Stimulated activated CD8-positive, alpha-beta memory T cell treated with anti-CD3 and anti-CD28 coated beads, Interleukin-4, amount 100 ng/mL, for 1 hour (primary cell): ENCODE measurements at places on chromosomes 6 and 20.

DNA sequence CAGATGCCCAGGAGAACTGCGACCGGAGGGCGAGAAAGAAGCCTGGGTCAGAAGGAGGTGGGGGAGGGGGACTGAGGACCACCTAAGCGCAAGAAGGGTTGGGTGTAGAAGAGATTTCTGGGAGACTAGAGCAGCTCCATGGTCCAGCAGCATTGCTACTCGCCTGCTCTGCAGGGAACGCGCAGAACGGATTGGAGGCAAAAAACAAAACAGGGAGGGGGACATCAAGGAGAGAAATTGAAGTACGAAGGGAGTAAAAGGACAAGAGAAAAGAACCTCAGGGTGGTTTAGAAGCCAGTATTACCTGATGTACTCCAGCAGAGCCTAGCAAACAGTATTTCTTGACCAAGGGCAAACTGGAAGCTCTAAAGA is 537 bp upstream of the GABBR1 start:
- no peak for DNase-seq

- no peak for DNase-seq
Measured at GRCh38 chr6:168455847-168456530, 15.0 kb downstream of the SMOC2 start.

DNA sequence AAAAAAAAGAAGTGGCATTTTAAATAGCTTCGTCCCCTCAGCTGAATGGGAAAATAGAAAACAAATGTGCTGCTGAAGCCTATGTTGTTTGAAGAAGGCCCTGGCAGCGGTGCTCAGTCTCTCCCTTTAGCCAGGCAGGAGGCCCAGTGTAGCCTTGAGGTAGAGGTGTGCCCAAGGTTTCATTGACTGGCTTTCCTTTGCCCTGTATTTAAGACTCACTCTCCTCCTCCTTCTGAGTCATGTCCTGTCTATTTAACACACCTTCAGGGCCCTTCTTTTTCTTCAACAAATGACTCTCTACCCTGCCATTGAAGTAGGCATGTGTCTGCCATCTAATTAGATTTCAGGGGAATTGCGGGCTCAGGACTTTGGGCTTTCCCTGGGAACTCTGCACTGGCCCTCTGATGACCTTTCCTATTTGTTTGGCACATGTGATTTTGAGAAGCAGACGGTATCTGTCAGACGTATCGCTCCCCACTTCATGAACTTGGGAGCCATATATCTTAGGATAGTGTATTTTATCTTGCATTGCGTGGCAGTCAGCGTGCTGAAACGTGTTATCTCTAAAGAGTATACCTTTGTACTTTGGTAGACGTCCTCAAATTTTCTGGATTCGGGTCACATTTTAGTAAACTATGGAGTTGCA is 4.3 kb downstream of the TJAP1 start:
- DNase-seq: no peak

DNA sequence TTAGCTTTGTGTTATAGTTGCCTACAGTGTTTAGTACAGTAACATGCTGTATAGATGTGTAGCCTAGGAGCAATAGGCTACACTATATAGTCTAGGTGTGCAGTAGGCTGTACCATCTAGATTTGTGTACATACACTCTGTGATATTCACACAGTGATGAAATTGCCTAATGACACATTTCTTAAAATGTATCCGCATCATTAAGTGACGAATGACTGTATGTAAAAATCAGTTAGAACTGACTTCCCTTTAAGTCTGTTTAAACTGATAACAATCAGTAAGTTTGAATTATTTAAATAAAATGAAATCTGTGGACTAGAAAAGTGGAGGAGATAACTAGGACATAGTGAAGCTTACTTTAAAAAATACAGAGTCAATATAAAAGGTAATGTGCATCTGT is 176.1 kb downstream of the CDKAL1 start:
- DNase-seq: no peak

- no peak for DNase-seq
Measured at GRCh38 chr6:21478883-21479539, 114.5 kb upstream of the SOX4 start.

GRCh38 chr6:23213193-23213592 is 643.8 kb downstream of the HDGFL1 start:
- DNase-seq: no peak

- DNase-seq: no peak
Measured at GRCh38 chr6:150510576-150510975, 89.1 kb upstream of the PLEKHG1 start.

DNA sequence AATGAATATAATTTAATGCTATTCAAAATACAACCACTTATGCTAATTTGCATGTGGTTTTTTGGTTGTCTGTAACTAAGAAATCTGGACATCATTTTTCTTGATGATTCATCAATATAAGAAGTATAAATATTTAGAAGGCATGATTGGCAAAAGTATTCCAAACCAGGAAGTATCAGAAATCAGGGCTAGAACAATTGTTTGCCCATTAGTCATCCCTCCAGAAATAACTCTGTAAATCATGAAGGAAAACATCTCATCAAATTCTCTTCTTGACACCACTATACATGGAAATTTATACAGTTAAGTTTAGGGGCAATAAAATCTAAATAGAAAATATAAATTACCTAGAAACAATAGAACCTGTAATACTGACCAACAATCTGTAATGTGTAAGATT is 554.7 kb upstream of the HS3ST5 start:
- DNase-seq: no peak

DNA sequence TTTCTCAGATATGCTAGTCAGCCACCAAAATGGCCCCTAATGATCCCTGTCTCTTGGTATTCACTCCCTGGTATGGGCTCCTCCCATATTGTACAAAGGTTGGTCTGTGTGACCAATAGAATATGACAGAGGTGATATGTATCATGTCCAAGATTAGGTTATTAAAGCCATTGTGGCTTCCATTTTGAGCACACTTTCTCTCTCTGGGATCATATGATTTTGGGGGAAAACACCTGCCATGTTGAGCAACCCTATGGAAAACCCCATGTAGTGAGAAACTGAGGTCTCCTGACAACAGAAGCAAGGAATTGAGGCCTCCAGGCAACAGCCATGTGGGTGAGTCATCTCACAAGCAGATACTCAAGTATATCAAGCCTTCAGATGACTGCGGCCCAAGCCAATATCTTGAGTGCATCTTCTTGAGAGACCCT is 7.1 kb upstream of the ZNF318 start:
- no peak for DNase-seq

- no peak for DNase-seq
Measured at GRCh38 chr6:15264902-15265761, 19.3 kb downstream of the JARID2 start.

GRCh38 chr20:44014807-44015732 is 100.4 kb downstream of the TOX2 start:
- no peak for DNase-seq

- no peak for DNase-seq
Measured at GRCh38 chr20:37764333-37764935, 70.6 kb downstream of the CTNNBL1 start.

GRCh38 chr6:138240476-138241245 is 22.4 kb upstream of the PBOV1 start:
- DNase-seq: no peak

DNA sequence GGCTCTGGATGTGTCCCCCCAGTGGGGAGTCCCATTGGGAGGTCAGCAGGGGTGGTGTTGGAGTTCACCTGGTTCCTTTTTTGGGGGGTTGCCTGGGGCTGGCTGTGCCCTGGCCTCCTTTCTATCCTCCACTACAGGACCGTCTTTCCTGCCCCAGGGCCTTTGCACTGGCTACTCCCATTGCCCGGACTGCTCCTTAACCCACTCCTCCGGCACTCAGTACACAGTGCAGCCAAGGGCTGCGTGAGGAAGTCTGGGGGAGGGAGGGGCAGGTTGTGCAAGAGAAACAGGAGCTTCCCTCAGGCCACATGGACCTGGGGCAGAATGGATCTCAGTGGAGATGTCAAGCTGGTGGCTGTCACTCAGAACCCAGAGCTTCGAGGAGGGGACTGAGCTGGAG is 429.3 kb upstream of the SULF2 start:
- no peak for DNase-seq

DNA sequence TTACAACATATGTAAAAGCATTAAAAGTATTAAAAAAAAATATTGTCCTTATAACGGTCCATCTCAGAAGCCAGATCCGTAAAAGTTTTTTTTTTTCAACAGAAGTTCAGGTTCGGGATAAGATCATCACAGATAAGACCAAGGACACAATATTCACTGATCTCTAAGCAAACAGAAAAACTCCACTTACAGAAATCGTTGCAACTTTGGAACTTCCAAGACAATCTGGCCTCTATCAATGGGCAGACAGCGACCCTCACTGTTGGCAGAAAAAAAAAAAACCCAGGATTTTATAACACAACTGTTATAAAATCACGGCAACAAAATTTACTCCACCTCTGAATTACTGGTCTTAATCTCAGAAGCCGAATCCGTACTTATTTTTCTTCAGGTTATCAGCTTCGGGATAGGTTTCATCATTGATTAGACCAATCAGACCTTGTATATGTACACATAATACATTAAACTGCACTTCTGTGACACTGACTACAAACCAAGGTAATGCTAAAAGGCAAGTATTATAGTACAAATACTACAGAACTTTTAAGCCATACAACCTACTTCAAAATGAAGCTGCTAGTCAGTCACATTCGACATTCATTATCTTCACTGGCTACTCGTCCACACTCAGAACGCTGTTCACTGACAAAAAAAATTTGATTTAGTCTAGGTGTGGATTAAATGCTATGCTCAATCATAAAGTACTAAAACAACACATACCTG is 34.7 kb upstream of the SYNCRIP start:
- DNase-seq: no peak

DNA sequence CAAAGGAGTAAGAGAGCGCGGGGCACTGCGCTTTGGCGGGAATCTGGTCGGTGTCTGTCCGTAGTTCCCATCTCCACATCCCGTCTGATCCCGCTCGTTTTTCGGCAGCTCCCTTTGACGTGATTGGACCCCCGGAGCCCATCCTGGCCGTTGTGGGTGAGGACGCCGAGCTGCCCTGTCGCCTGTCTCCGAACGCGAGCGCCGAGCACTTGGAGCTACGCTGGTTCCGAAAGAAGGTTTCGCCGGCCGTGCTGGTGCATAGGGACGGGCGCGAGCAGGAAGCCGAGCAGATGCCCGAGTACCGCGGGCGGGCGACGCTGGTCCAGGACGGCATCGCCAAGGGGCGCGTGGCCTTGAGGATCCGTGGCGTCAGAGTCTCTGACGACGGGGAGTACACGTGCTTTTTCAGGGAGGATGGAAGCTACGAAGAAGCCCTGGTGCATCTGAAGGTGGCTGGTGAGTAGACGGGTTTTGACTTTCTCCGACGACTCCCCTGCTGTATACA is 1.4 kb downstream of the BTN1A1 start:
- no peak for DNase-seq

DNA sequence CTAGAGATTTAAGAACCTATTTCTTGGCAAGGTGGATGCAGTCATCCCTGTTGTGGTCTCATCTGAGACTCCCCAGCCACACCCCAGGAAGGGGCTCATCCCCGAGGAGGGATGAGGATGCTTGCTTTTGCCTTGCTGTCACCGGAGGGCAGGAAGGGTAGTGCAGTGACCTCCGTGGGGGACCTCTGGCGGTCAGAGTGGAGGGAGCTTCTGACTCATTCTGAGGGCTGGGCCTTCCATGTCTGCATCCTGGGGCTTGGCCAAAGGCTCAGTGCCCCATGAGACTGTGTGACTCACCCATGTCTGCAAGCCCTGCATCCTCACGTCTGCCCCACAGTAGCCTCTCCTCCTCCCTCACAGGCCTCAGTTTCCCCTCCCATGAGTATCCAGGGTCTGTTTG is 38.7 kb downstream of the UQCC2 start:
- no peak for DNase-seq

GRCh38 chr20:37726971-37727956 is 33.4 kb downstream of the CTNNBL1 start:
- DNase-seq: no peak

DNA sequence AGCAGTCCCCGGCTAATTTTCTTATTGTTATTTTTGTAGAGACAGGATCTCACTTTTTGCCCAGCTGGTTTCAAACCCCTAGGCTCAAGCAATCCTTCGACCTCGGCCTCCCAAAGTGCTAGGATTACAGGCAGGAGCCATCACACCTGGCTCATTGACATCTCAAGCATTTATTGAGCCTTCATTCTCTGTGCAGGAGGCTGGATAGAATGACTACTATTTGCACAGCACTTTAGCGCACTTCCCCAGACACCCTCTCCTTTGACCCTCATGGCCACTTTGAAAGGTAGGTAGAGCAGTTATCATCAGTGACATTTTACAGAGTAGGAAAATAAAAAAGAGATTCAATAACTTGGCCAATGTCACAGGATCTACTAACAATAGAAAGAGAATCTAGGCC is 124.0 kb upstream of the STXBP5 start:
- DNase-seq: no peak

- no peak for DNase-seq
Measured at GRCh38 chr6:157570104-157570503, 189.1 kb downstream of the ZDHHC14 start.

DNA sequence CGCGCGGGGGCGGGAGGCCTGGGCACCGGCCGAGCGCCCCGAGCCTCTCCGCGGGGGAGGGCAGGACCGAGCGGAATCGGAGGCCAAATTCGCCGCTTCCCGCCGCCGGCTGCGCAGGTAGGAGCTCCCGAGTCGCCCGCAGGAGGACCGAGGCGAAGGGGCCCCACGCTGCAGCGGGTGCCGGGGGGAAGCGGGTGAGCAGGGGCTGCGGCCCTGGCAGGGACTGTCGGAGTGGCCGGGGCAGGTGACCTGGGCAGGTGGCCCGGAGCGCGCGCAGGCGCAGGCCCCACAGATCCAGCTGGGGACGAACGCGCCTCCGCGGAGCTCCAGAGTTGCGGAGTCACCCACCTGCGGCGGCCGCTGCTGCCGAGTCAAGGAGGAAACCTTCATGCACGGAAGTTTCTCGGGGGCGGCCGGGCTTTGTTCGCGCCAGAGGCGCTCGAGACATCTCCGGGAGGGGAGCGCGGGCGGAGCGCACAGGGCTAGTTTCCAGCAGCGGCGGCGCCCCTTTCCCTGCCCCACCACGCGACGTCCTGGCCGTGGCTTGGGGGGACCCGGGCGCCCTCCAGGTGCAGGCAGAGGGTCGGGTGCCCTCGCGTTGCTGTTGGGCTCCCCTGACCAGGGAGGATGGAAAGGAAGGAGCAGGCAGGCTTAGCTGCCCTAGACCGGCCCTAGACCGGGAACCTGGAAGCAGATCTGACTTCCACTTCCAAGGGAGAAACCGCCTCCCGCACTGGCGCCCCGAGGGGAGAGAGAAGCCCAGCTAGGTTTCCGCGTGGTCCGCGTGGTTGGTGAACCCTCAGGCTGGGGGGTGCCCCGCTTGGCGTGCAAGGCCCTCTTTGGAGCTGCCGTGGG is 590 bp downstream of the SLCO4A1 start:
- no peak for DNase-seq

GRCh38 chr6:151290877-151291721 is 51.3 kb downstream of the AKAP12 start:
- no peak for DNase-seq
